ENCODE measurements at places on chromosomes 4 and X.

GRCh38 chrX:336227-336626 is 17.6 kb upstream of the GTPBP6 start:
- no peak for DNase-seq

GRCh38 chr4:22802876-22803275 is 110.1 kb downstream of the GBA3 start:
- DNase-seq, result no peak

GRCh38 chrX:134460862-134461220 is 876 bp downstream of the HPRT1 start:
- DNase-seq, result no peak

GRCh38 chrX:65702956-65703355 is 35.5 kb downstream of the MSN start:
- no peak for DNase-seq

- no peak for DNase-seq
Observed at GRCh38 chr4:159366966-159367780, 264.3 kb downstream of the RAPGEF2 start.

GRCh38 chr4:94889946-94890345 is 132.2 kb downstream of the BMPR1B start:
- no peak for DNase-seq

Measured in memory B cell (primary cell).